ENCODE measurements at places on chromosomes 7 and 10.

DNA sequence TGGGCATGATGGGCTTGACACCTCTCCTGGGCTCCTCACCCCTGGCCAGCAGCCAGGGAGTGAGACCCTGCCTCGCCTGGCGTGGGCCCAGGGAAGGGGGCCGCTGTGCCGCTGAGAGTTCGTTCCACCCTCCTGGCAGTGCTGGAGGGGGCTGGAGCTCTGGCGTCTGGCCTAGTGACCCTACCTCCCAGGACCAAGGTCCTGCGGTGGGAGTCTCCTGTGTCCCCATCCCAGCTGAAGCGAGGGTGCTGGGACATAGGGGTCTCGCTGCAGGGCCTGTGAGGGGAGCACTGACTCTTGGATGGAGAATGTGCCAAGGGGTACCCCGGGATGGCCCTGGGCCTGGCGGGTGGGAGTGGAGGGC, 1.2 kb downstream of the GTF2IRD1 start:
- no peak for DNase-seq

GRCh38 chr7:28269700-28270361, 89.2 kb upstream of the JAZF1 start:
- no peak for DNase-seq

DNA sequence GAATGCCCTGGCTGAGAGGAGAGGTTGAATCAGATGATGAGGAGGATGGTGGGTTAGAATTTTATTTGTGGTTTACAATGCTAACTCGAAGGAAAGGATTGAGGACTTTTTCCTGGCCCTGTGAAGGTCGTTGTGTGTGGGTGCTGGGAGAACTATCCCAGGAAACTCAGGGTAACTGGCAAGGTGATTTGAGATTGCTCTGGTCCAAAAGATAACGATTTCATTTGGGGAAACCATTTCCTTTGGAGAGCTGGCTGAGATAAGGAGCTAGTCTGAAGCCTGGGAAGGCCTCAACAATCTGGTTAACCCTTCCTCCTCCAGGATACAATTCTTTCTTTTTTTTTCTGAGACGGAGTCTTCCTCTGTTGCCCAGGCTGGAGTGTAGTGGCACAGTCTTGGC, 33.0 kb downstream of the HK1 start:
- no peak for DNase-seq

- DNase-seq: no peak
These were observed 35.1 kb downstream of the MAD1L1 start for GRCh38 chr7:2197436-2198155.

GRCh38 chr7:85068799-85069198, 118.1 kb downstream of the SEMA3D start:
- no peak for DNase-seq

- no peak for DNase-seq
These were observed 36.5 kb downstream of the MCU start for GRCh38 chr10:72728462-72728861.

DNA sequence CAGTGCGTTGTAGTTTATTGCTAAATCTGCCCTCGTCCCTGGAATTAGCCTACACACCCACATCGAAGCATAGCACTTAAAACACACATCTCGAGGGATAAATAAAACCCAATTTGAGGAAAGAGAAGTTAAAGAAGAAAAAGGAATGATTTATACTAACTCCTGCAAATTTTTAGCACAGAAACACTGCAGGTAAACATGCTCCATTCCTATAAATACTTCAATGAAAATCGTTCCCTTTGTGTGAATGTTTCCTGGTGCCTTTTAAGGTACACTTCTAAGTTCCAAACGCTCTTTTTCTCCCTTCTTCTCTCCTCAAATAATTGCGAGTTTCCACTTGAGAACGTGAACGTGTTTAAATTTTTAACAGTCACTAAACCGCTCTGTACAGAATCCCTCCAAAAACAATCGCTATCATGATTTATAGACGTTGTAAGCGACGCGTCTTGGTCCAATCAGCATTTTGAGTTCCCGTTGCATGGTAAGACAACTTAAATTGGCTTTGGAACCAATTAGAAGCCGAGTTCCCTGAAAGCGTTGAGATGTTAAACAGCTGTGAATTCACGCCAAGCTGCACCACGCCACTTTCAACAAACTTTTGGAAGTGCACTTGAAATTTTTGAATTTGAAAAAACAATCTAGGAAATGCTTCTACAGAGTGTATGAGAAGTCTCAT, 12.5 kb upstream of the EBLN1 start:
- peak; percentile 11 for DNase-seq

DNA sequence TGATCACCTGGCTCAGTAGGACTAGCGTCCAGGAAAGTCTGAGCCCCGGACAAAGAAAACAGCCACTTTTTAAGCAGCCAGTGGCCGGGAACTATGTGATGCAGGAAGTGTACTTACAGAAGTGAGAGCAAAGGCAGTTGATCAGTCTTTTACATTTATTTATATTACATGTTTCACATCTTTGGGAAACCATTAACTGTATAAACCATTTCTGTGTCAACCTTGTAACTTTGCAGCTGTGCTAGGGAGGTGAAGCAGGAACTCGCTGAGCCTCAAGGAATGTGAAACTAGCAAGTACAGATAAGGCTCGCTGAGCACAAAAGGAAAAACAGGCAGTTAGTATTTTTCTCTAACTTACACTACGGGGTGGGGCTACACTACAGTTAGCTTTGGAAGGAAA, 39.9 kb upstream of the HECW1 start:
- DNase-seq: no peak

- DNase-seq: no peak
These were observed 52.9 kb downstream of the NRAP start for GRCh38 chr10:113610631-113611601.

DNA sequence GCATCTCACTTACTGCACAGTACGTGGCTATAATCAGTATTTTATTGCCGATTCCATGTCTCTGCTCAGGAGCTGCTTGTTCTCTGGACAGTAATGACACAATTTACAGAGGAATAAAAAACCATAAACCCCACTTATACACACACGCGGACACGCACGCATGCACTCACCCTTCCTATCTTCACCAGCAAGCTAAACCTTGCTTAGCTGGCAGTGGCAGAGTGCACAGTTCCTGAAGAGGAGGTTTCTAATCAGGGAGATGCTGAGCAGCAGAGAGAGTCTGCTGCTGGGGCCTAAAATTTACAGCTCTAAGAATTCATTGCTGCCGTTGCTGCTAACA, 66.3 kb downstream of the SND1 start:
- DNase-seq: no peak

DNA sequence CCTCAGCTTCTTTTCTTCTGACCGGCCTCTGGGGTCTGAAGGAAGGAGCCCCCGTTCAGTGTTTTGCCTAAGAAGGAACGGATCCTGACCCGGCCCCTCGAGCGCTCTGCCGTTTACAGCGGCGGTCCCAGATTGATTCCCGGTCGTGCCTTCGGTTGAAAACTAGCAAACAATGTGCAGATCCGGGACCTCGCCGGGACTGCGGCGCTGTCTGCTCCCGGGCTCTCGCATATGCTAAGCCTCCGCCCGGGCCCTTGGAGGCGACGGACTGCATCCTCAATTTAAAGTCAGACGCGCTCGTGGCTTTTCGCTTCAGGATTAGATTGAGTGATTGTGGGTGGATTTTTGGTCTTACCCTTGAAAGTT, 559 bp downstream of the DBF4 start:
- DNase-seq: peak; percentile 76

- no peak for DNase-seq
These were observed 33.3 kb upstream of the FGFR2 start for GRCh38 chr10:121631365-121632029.

DNA sequence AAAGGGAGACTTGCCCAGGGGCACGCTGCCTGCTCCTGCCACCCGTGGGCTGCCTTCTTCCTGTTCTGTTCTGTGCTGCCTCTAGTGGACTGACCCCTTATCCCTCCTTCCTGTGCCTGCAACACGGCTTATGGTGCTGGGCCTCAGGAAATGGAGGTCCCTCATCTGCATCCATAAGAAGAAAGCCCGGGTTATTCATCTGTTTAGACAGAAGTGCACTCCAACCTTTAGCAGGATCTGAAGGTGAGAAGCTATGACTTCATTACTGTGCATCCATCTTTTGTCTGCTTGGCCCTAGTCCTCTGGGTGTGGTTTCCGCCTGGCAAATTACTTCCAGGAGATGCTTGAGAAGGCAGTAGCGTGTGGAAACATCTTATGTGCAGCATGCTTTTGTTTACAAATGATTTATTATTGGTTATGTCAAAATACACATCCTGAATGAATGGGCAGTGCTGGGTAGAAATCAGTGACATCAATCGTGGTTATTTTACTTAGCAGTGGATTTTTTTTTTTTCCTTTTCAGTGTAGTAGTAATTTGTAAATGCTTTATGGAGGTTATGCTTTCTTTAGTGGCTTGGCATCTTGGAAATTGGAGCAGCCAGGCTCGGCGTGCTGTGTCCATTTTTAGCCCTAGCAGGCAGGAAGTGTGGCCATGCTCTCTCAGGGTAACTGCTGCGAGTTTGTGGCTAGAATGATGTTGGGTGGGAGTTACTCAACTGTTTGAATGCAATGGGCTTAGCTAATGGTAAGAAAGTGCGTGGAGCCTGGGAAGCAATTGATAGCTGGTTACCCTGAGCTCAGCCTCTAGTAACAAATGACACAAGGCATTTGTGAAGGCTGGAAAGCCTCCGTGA, 12.7 kb downstream of the PTPRE start:
- no peak for DNase-seq

DNA sequence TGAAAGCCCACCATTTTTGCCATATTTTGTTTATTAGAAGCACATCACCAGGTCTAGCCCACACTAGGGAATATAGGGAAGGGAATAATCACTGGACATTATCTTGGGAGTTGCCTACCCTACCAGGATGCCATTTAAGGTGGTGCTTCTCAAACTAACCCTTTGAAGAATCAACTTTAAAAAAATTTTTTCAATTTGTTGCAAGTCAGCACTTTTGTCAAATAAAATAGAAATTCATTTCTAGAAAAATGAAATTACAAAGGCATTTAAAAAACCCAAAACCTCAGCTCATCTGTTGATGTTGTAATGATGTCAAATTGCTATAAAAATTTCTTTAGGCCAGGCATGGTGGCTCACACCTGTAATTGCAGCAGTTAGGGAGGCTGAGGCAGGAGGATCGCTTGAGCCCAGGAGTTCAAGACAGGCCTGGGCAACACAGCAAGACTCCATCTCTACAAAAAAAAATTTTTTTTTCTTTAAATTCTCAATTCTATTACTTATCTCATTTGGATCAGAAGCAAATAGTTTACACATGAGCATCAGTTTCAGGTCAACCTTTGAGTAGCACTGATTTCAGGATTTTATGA, 2.5 kb upstream of the NFE2L3 start:
- DNase-seq: no peak

DNA sequence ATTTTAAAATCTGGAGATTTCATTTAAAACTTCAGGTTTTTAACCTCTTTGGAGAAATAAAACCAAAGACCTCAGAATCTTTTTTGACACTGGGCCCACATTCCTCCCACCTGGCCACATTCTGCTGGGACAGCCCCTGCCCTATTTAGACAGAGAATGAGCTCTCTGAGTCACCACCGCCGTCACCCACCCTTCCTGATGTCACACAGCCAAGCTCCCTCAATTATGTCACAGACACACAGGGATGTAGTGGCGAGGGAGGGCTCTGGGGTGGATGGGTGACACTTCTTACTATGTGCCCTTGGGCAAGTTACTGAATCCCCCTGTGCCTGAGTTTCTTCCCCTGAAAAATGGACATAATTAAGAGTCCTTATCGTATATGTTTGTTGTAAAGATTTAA, 162.6 kb downstream of the RAB11FIP2 start:
- no peak for DNase-seq

GRCh38 chr10:124305131-124305530, 113.6 kb downstream of the OAT start:
- no peak for DNase-seq

DNA sequence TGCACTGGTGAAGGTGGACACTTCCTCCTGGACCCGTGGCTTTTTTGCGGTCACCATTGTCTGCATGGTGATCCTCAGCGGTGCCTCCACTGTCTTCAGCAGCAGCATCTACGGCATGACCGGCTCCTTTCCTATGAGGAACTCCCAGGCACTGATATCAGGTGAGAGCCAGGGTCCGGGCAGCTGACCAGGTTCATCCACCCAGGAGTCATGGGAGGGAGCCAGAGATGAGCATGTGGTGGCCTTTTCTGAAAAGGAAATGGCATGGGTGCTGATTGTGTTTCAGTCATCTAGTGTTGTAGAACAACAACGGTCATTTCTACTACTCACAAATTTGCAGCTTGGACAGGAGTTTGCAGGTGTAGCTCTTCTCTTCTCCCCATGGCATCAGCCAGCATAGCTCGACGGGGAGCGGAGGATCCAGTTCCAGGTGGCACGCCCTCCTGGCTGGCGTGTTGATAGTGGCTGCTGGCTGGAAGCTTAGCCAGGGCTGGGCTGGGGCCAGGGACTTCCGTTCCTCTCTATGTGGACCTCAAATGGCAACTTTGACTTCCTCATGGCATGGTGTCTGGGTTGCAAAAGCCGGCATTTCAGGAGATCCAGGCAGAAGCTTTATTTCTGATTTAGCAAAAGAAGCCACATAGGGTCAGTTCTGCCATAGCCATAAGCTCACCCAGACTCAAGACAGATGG, 32.7 kb downstream of the SLC29A3 start:
- DNase-seq: peak; percentile 26

GRCh38 chr10:97596101-97597082, 6.9 kb downstream of the C10orf62 start:
- DNase-seq: no peak

GRCh38 chr7:107166736-107167426, 1.9 kb upstream of the HBP1 start:
- no peak for DNase-seq

DNA sequence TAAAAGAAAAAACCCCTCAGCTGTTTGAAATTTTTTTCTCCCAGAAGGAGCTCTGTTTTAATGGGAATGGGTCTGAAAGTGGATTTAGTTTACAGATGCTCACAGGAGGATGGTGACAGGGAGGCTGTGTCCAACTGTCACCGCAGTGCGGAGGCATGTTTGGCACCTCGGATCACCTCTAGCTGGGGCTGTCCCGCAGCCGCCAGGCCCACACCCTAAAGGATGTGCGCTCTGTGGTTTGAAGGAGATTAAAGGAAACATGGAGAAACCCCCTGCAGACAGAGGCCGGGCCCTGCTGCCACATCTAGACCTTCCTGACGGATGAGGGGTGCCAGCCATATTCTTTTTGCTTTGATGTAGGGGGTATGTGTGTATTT, 160.6 kb downstream of the DNAJB6 start:
- no peak for DNase-seq

GRCh38 chr10:639751-640672, 49.5 kb downstream of the DIP2C start:
- DNase-seq: no peak

DNA sequence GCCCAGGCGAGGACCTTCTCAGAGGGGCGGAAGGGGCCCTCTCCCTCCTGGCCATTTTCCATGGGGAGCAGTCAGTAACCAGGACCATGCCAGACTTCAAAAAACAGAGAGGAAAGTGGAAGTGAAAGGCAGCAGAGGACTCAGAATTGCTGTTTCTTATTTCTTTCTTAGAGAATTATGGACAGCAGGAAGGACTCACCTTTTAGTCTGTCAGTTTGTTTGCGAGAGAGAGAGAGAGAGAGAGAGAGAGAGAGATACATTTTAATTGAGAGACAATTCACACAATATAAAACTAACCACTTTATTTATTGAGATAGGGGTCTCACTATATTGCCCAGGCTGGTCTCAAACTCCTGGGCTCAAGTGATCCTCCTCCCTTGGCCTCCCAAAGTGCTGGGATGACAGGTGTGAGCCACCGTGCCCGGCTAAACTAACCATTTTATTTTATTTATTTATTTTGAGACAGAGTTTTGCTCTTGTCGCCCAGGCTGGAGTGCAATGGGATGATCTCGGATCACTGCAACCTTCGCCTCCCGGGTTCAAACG, 24.5 kb downstream of the SCD start:
- no peak for DNase-seq
